Activated CD4-positive, alpha-beta T cell treated with anti-CD3 and anti-CD28 coated beads, Interleukin-2, amount 50 U/mL, for 16 hours (primary cell): ENCODE measurements at places on chromosomes 7 and 10.

GRCh38 chr7:158448430-158449100, 139.1 kb downstream of the PTPRN2 start:
- no peak for DNase-seq

GRCh38 chr10:131822013-131822691, 78.7 kb upstream of the PPP2R2D start:
- DNase-seq = no peak

DNA sequence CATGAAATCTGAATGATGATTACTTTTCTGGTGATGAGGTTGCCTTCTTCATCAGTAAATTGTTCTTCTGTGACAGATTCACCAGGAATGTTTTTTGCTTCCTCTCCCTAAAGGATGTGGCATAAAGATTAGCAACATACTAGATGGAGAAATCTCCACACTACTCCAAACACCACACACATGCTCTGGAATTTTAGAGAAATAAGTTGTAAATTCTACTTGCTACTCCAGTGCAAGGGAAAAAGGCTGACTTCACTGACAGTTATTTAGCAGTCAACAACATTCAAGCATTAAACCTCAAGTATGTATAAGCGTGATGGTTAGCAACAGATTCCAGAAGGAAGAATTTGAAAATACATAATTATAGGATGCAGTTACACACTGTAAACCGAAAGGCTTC, 137.9 kb upstream of the CCDC6 start:
- no peak for DNase-seq

GRCh38 chr10:17316488-17317170, 88.6 kb downstream of the VIM start:
- no peak for DNase-seq
